Skeletal muscle cell (primary cell): ENCODE measurements at places on chromosomes 3 and 15.

GRCh38 chr3:60403866-60404265 is 847.4 kb downstream of the FHIT start:
- DNase-seq: no peak

- no peak for DNase-seq
These were observed 77.8 kb upstream of the LPP start for GRCh38 chr3:188076176-188076575.

- no peak for DNase-seq
These were observed 105.8 kb upstream of the ETV5 start for GRCh38 chr3:186214670-186215069.

DNA sequence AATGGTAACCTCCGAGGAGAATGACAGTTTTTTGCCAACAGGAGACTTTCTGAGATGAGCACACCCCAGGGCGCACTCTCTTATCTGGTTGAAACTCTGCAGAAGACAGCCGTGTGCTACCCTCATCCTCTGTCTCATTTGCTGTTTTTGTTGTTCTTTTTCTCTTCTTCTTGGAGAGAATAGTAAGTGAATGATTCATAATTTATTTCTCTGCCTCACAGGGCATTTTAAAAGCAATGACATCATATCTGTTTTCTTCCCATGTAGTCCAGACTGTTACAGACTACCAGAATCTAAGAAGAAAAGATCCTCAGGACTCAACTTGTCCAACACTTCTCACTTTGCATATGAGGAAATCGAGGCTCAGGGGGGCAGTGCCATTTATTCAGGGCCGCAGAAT is 771.1 kb upstream of the GRM7 start:
- DNase-seq: no peak

DNA sequence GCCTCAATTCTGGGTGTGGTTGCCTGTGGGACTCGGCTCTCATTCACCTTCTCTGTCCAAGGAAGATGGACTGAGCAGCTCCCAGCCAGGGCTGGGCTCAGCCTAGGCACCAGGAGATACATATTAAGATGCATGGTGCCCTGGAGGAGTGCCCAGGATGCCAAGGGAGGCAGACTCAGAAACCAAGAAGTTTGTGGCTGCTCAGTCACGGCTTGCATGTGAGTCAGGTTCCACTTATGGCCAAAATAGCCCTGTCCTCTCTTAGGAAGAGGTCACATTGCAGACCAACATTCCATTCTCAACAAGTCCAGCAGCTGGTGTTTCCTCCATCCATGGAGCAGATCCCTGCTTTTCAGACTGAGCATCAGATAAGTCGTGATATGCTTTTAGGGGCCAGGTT is 21.8 kb downstream of the CDCP1 start:
- DNase-seq: no peak

DNA sequence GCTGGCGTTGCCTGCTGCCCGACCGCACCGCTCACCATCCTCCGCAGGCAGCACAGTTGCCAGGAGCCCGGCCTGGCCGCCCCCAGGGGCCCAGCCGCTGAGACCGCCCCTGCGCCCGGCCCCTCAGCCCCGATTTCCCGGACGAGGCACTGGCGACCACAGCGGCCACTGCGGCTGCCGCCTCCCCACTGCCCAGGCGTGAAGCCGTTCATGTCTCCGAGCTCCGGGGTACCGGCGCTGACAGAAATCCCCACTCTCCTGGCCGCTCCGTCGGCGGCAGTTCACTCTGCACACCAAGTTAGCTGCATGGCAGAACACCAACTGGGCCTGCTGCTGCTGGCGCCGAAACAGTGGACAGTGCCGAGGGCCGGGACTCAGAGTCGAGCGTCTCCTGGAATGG is 8.5 kb downstream of the SELENOT start:
- DNase-seq: no peak

DNA sequence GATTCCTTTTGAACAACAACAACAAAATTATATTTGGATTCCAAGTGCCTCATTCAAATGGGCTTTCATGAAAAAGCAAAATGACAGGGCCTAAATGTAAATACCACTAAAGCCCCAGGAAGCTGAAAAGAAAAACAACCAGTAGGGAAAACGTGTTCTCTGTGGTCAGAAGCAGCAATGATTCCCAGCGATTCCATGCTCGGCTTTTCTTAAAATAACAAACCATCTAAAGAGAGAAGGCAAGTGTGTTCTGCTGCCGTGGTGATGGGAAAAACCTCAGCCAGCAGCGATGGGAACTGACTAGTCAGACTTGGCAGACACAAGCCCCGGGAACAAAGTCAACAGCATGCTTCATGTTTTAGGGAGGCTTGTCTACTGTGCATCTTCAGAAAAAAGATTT is 153.6 kb downstream of the TNIK start:
- DNase-seq: peak; percentile 92

DNA sequence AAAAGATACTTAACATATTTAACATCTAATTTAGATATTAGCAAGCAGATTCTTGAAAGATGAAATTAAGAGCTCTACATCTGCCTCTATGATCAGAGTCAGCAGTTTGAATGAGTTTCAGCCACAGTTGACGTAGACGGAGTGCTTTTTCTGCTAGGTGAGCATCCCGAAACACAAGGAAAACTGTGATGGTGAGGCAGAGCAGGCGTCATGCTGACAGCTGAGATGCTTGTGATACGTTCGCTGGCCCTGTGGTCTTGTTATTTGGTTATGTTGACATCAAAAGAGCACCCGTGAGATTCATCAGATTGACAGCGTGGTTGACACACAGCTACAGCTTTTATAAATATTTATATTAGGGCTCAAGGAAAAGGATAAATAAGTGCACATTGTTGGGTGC is 19.6 kb upstream of the GOLGA8B start:
- no peak for DNase-seq

GRCh38 chr3:100155590-100155989 is 41.3 kb upstream of the FILIP1L start:
- no peak for DNase-seq

DNA sequence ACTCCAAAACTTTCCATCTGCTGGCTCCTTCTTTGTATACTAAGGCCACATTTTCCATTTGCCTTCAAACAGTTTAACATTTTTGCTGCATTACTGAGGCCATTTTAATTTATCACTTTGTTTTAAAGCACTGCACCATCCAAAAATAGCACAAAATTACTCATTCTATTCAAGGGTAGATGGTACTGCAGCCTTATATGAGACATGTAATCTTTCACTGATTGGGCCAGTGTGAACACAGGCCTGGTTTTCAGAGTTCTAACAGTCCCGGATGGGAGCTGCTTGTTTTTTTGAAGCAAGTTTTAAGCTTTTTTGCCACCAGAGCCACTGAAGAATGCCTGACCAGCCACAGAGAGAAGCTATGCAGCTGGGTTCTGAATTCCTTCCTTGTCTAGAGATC is 172.3 kb upstream of the TSC22D2 start:
- DNase-seq: no peak

- DNase-seq: peak; percentile 18
These were observed 409.1 kb upstream of the ATP11B start for GRCh38 chr3:182384221-182384620.

GRCh38 chr3:194251891-194252560 is 99.1 kb downstream of the CPN2 start:
- DNase-seq: no peak

- DNase-seq: peak; percentile 10
These were observed 159.4 kb upstream of the GBE1 start for GRCh38 chr3:81920816-81921215.

- no peak for DNase-seq
These were observed 63.0 kb downstream of the CYP11A1 start for GRCh38 chr15:74304431-74304830.

- no peak for DNase-seq
These were observed 261.1 kb downstream of the EPHB1 start for GRCh38 chr3:135056084-135056730.

- DNase-seq: no peak
These were observed 984 bp upstream of the SMARCC1 start for GRCh38 chr3:47782446-47783308.
